ENCODE measurements at places on chromosomes 13 and 19. TPM values are rescaled to one million over a fixed set of nuclear protein-coding genes. Genes with fewer than 3 reads are reported as not detected.

The ZNF625 gene
- polyA plus RNA-seq = 14.4 TPM

The TPTE2 gene
- 0.34 TPM for polyA plus RNA-seq

The GDF15 gene
- 4.5 TPM for polyA plus RNA-seq

The ZNF571 gene
- polyA plus RNA-seq = 9.2 TPM

The ZNF730 gene
- polyA plus RNA-seq = 6.1 TPM

The NEK5 gene
- polyA plus RNA-seq = 8.5 TPM

The PMIS2 gene
- polyA plus RNA-seq = not detected

The ZNF540 gene
- 6.8 TPM for polyA plus RNA-seq

The EFNA2 gene
- 3.8 TPM for polyA plus RNA-seq

DNA sequence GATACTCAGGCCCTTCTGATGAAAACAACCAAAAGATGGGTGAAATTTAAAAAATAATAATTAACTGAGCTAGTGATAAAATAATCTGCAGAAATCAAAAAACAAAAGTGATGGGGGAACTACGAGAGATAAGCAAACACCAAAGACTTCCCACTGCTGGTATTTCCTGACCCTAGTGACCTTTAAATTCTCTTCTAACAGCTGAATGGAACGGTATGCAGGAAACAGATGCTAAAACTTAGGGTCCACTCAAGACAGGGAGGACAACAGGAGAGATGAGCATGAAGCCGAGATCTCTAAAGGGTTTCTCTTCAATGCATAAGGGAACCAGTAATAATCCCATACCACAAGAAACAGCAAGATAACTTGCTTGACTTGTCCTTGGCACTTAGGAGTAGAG is 50.8 kb downstream of the USP12 start:
- no peak for DNase-seq

GRCh38 chr19:42165146-42165545 is 32.9 kb upstream of the POU2F2 start:
- no peak for DNase-seq

- no peak for DNase-seq
These were observed 376.7 kb downstream of the LIG4 start for GRCh38 chr13:107838588-107839161.

DNA sequence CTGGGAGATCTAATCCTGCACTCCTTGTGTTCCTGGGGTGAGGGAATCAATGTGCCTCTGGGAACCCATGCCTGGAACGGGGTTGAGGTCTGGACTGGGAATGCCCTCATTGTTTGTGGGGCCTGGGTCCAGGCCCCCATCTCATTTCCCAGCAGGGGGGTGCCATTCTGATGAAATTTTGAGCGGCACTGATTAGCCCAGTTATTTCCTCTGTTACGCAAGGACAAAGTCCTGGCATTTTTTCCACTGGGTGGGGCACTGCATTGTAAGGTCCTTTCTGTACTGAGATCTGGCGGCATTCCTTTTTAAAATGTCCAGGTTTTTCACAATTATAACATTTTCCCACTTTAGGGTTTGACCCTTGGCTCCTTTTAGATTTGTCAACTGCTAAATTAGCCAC is 14.8 kb downstream of the FPR3 start:
- no peak for DNase-seq

DNA sequence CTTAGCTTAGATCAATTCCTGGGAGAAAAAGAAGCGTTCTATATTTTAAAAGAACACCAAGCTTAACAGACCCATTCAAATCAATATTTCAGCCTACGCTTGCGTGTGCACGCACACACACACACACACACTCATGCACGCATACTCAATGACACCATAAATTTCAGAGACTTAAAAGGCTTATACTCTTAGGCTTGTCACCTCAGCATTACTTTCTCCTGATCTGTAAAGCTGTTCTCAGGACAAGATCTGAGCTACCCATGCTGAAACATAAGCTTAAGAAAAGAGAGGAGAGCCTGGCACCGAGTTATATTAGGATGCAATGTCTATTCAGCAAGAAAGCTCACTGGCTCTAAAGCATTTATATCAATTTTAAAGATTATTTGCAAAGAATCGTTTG is 368.5 kb downstream of the FGF14 start:
- DNase-seq = no peak

DNA sequence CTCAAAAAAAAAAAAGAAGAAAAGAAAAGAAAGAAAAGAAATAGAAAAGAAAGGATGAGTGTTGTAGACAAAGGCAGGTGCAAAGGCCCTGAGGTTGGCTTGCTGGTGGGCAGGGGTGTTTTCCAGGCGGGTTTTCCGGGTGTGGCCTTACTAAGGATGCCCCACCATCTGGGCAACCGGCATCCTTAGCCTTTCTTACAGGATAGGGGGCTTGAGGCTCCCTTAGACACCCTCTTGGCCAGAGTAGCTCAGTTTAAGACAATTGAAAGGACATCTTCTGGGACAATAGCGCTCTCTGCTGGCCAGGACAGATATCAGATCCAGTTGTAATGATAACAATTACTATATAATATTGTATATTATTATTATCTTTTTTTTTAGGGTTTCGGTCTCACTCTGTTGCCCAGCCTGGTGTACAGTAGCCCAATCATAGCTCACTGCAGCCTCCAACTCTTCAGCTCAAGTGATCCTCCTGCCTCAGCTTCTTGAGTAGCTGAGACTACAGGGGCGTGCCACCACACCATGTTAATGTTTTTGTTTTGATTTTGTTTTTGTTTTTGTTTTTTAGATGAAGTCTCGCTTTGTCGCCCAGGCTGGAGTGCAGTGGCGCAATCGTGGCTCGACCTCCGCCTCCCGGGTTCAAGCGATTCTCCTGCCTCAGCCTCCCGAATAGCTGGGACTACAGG is 1.4 kb upstream of the QTRT1 start:
- DNase-seq = no peak

GRCh38 chr13:30615481-30615865 is 2.2 kb upstream of the USPL1 start:
- DNase-seq = no peak

GRCh38 chr13:107331359-107331758 is 763.4 kb upstream of the ARGLU1 start:
- DNase-seq = no peak

DNA sequence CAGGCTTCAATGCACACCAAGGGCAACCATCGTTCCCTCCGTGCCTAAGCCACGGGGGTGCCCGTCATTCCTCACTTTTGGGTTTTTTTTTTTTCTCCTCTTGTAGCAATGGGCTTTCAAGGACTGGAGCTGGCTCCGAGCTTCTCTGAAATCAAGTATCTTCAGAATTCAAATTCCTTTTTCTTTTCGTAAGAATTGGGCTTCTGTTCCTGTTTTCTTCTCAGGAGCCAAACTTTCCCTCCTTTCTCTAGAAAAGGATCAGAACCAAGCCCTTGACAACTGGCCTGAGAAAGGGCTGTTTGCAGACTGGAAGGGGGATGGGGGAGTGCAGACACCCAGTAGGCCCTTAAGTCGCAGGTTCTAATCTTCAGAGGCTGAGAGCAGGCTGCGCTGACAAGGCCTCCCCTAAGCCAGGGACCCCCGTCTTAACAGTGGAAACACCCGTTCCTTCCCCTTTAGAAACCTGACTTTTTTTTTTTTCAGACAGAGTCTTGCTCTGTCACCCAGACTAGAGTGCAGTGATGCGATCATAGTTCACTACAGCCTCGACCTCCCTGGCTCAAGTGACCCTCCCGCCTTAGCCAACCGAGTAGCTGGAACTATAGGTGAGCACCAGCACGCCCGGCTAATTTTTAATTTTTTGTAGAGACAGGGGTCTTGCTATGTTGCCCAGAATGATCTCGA is 51.6 kb downstream of the RFX2 start:
- no peak for DNase-seq

DNA sequence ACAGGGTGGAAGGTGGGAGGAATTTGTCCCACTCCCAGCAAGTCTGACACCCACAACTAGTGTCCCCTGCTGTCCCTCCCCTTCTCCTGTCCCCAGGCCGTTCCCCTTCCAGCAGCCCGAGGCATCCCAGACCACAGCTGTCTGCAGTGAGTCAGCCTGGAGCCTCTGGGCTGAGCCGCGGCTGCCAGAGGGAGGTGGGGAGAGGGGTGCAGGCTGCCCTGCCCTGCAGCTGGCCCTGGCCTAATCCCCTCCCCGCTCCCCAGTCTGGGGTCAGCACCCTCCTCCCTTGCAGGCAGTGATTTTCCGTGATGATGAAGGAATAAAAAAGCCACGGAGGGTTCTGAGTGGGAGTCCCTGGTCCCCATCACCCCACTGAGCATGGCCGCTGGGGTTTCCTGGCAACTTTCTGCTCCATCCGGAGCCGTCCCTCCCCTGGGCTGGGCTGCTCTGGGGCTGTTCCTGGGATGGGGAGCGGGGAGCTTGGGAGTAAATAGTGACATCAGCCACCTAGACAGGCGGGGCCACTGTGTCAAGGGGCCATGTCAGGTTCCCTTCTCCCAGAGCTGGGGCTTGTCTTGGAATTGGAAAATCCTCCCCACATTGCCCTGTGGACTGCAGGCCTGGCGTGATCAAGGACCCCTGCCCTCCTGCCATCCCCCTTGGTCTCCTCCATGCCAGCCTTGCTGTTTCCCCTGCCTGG is 16.8 kb downstream of the SPC24 start:
- DNase-seq = no peak

DNA sequence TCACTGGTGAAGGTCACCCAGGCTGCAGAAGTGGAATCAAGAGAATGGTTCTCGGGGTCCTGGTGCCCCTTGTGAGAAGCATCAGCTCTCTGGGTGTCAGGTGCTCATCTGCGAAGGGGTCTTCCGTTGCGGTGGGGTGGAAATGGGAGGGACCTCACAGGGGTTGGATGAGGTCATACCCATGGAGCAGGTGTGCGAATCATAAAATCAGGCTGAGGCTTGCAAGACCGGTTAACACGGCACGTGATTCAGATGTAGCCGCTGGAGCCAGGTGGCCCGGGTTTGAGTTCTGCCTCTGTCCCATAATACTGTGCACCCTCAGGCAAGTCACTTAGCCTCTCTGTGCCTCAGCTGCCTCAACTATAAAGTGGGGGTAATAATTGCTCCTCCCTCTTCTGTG is 3.9 kb upstream of the KLK15 start:
- no peak for DNase-seq

DNA sequence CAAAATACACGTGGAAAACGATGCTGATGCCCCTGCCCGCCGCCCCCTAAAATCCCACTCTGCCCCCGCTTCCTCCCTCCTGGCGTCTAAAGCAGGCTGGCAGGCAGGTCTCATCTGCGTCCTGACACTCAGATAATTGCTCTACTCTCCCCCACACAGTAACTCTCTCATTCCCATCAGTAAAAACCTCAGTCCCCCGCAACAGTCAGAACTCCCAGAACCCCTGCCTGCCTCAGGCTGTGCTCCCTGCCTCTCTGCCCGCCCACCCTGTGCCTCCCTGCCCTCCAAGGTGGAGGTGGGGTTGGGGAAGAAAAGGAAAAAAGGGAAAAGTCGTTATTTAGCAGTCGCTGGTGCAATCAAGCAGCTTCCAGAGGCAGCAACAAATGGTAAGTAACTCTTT is 473.7 kb downstream of the EFNB2 start:
- no peak for DNase-seq

- DNase-seq = peak; percentile 24
These were observed 600 bp upstream of the HMGB1 start for GRCh38 chr13:30466358-30466714.

GRCh38 chr19:51016798-51017683 is 2.5 kb downstream of the KLK10 start:
- no peak for DNase-seq

DNA sequence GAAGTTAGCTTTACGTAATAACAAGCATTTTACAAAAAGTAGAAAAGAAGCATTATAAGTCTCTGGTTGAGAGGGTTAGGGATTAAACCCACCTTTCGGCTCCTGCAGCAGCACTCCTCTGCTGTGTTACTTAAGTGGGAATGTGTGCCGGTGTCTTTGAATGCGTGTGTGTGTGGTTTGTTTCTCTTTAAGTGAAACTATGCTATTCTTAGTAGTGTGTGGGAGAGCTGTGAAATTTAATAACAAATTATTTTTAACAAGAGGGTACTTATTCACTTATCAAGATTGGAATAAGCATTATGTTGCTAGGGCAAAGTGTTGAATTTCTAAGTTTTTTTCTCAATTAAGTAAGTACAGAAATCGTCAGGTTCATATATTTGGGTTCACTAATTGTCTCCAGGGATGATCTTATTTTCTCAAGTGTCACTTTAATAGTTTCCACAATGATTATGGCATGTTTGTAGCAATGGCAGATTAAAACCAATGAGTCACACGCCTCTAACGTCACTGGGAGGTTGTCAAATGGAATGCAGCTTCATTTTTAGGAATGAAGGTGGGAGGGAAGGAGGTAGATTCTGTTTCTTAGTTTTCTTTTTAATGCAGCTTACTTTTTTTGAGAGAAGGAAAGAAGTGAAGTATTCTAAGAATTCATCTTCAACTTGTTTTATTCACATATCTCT is 151.3 kb downstream of the LMO7 start:
- no peak for DNase-seq

DNA sequence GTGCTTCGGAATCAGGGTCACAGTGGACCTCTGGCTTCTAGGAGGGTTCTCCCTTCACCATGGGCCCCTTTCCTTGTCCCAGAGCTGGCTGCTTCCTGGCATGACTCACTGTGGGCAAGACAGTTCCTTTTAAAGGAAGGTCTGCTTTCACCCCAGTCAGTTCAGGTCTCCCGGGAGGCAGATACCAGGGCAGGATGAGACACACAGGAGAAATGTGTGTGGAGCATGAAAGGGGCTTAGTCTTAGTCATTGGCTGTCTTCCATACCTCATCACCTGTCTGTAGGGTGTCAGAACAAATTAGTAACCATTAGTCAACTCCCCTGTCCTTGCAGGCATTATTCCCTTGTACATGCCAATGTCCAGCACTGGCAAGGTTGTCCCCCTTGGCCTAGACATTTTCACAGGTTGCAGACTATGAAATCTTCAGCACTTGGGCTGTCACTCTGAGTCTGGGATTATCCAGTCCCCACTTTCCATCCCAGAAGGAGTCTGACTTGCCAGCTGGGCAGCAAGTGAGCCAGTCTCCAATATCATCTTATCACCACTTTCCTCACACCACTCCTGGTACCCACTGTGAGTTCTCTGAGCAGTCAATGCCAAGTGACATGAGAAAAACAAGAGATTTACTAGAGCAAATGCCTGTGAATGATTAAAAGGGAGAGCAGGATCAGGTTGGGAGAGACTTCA is 76.8 kb upstream of the MEDAG start:
- DNase-seq = no peak

GRCh38 chr19:8684001-8684902 is 14.3 kb downstream of the ACTL9 start:
- no peak for DNase-seq

DNA sequence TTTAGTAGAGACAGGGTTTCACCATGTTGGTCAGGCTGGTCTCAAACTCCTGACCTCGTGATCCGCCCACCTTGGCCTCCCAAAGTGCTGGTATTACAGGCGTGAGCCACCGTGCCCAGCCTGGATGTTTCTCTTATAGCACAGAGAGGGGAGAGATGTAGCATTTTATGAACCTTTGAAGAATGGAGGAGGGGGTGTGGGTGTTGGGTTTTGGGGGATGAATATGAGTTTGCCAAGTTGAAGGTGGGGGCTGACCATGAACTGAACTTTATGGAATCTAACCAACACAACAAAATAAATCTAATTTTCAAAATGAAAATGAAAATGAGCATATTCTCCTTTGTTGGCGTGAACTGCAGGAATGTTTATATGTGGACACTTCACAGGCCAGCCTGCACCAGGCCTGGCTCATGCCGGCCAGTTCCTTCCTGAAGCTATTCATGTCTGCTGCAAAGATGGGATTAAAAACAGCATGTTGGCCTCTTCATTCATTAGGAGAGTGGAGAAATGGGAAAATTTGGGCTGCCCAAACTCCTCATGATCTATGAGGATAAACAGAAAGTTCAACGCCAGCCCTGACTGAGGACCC is 39.5 kb upstream of the HOMER3 start:
- DNase-seq = no peak

- no peak for DNase-seq
These were observed 38.0 kb upstream of the DOCK9 start for GRCh38 chr13:99015606-99016490.

GRCh38 chr13:112134391-112135075 is 67.6 kb downstream of the SOX1 start:
- DNase-seq = no peak
